ENCODE measurements at places on chromosomes 12 and 14.

DNA sequence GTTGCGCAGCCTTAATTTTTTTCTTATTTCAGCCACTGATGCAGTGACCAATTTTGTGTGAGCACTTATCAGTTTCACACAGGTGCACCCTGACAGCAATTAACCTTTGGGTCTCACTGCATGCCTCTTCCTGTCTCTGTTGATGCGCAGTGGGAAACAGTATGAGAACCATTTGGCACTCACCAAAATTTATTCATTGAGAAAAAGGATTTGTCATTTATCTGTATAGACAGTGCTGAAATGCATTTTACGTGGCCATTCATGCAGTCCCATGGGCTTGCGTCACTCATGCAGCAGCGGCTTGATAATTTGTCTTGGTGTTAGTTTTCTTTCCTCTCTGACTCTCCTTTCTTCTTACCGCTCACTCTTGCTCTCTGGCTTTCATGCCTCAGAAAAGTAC lies 157.5 kb downstream of the C12orf75 start:
- no peak for DNase-seq

DNA sequence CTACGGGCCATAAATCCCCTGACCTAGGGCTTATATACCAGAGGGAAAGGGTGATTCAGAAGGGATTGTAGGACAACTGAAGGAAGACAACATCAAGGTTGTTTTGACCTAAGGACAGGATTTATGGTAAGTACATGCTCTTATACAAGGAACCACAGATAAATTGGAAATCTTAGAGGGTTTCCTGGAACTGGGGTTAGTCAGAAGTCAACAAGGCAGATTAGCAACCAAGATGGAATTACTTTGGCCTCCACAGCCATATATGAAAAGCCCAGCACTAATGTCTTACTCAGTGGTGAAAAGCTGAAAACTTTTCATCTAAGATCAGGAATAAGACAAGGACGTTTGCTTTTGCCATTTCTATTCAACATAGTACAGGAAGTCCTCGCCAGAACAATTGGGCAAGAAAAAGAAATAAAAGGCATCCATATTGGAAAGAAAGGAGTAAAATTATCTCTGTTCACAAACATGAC lies 5.4 kb downstream of the TMBIM4 start:
- no peak for DNase-seq

DNA sequence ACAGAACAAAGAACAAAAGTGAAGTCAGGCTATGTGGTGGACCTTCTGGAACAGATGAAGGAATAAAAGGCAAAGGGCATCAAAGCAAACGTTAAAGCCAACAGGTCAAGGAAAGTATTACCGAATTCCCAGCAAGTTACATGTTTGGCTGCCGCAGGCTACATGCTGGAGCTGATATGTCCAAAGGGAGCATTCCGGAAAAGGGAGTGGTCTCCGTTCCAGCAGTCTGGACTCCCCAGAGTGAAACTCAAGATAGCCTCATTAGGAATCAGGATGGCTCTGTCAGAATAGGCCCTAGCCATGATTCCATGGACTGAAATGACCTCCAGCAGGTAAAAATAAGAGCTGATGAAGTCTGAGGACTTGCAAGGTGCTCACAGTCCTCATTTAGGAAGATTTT lies 379.8 kb upstream of the PRICKLE1 start:
- DNase-seq, result no peak

GRCh38 chr12:14962153-14962539 lies 745 bp upstream of the ARHGDIB start:
- no peak for DNase-seq

DNA sequence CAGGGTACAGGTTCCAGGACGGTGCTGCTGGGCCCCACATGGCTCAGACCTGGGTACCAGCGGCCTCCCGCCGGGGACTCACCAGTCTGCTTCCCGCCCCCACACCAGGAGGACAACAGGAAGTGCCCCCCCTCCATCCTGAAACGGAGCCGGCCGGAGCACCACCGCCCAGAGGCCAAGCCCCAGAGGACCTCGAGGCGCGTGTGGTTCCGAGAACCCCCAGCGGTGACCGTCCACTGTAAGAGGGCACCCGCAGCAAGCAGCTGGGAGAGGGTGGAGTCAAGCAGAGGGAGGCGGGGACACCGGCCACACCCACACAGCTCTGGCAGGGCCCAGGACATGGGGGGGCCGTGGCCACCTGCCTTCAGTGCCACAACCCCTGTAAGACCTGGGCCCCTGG lies 8.1 kb downstream of the C14orf180 start:
- DNase-seq, result no peak

DNA sequence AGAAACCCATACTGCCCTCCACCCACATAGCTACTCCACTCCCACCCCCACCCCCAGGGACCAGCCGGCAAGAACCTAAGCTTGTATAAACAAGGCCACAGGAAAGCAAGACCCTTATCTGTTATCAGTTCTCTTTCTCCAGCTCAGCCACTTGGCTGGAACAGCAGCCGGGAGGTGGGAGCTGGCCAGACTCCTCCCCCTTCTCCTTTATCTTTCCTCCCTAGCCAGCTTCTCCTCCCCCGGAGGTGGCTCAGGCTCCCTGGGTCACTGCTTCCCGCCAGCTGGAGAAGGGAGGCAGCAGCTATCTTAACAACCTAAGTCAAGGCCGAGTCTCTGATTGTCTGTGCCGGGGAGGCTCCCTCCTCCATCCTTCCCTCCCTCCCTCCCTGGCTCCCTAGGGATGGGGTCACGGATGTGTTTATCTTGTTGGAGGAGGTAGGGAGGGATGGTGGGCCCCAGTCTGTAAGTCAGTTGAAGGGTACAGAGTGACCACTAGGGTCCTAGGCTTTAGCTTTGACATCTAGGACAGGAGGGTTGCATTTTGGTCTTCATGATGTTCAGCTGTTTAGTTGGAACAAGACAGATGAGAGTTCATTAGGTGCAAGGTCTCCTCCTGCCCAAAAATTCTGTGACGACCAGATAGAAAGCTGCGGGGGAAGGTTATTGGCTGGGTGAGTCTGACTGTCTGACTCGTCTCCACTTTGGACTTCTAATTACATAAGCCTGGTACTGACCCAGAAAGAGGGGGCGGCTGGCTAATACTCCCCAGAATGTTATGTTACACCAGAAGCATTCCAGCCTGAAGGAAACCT lies 29.7 kb downstream of the ZFP36L1 start:
- no peak for DNase-seq

- no peak for DNase-seq
These were observed 44.8 kb upstream of the FRS2 start for GRCh38 chr12:69425417-69425816.

GRCh38 chr14:62031504-62031903 lies 269.3 kb downstream of the SNAPC1 start:
- no peak for DNase-seq

DNA sequence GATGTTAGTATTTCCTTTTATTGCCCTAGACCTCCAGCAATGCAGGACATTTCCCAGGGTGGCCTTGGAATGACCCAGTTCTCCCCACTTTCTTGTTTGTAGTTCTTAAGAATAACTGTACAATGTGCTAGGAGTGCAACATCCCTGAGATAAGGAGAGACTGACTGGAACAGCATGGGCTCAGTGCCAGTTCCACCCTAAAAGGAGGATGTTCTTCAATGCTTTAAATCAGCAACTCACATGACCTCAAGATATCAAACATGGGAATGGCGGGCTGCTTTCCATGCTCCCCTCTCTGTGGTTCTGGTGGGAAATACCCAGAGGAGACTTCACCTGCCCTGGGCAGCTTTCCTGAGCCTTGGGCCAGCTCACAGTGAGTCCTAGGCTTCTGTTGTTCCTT lies 766.9 kb upstream of the FBXO33 start:
- no peak for DNase-seq

- DNase-seq, result no peak
These were observed 266.9 kb upstream of the ATP2B1 start for GRCh38 chr12:89975574-89975973.

- no peak for DNase-seq
These were observed 42.3 kb downstream of the KSR2 start for GRCh38 chr12:117926391-117926899.

GRCh38 chr14:93712838-93713724 lies 75.2 kb downstream of the PRIMA1 start:
- DNase-seq, result no peak

- DNase-seq, result no peak
These were observed 19.6 kb downstream of the MLXIP start for GRCh38 chr12:122097927-122098756.

GRCh38 chr12:122304924-122305323 lies 38.6 kb upstream of the VPS33A start:
- DNase-seq, result no peak

GRCh38 chr12:26489908-26490307 lies 294.5 kb downstream of the SSPN start:
- no peak for DNase-seq

DNA sequence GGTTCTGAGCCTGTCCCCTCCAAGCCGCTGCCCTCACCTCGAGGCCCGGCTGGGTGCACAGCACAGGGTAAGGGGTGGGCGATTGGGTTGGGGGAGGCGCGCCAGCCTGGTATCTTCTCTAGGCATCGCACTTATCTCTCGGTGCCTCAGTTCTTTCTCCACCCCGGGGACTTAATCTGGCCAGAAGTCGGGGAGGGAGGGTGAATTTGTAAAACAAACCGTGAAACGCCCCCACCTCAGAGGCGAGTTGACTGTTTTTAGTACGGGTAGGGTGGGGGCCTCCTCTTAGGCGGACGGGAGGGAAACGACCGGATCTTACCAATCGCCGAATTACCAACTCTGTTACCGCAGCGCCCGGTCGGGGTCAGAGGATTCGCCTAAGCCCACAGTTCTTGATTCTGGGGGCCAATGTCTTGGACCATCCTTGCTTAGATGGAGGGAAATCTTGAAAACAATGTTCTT lies 1.4 kb upstream of the TBX3 start:
- DNase-seq, result no peak

DNA sequence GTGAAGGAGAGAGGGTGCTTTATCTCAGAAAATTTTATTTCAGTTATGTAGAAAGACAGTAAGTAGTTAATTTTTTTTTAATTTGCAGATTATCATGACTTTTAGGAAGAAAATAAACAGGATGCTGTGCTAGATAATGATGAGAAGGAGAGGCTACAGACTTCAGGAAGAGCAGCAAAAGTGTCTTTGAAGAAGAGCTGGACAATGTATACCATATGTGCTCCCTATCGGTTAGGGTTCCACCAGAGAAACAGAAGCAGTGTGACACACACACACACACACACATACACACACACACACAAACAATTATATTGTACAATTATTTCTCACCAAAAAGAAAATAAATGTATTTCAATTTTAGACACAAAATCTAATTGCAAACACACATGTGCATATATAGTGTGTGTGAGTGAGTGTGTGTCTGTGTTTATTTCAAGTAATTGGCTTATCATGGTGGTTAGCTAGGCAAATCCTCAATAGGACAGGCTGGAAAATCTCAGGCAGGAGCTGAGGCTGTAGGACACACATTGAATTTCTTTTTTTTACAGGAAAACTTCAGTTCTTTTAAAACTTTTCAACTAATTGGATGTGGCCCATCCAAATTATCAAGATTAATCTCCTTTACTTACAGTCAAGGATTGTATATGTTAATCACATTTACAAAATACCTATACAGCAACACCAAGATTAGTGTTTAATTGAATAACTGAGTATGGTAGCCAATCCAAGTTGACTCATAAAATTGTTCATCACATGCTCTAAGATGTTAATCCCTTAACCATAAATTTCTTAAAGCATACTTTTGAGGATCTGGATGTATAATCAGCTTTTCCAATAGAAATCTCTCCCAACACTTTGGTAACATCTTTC lies 235.8 kb upstream of the DCN start:
- no peak for DNase-seq

- DNase-seq, result peak; percentile 7
These were observed 73.0 kb downstream of the CIT start for GRCh38 chr12:119804011-119804641.

- no peak for DNase-seq
These were observed 443.2 kb upstream of the TMEM132C start for GRCh38 chr12:127823801-127824200.

DNA sequence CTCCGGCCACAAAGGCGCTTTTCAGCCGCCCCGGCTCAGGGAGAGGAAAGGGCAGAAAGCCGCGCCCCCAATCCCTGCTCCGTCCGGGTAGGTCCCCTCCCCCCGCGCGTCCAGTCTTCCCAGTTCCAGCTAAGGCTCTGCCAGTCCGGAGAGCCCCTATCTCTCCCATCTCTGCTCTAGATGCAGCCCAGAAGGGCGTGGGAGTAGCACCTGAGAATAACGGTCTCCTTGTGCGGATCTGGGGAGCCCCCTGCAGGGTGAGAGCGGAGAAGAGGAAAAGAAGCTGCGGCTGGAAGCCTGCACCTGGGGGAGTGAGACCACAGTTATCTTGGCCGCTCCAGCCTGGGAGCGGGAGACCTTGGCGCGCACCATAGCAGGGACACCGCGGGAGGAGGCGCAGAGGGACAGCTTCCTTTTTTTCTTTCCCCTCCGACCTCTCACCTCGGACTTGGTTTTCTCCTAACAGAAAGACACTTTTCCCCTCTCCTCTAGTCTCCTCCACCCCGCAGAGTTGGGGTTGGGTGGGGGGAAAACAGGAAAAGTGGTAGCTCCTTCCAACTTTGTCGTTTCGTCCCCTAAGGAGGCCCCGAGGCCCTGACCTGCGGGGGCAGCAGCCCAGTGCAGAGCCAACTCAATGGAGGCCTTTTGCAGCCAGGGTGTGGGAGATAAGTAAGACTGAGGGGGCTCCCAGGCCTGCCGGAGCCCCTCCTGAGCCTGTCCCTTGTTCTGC lies 2.4 kb downstream of the DHH start:
- DNase-seq, result peak; percentile 70

GRCh38 chr12:76152181-76152807 lies 67.8 kb upstream of the NAP1L1 start:
- DNase-seq, result peak; percentile 13

GRCh38 chr12:92603741-92604432 lies 98.9 kb upstream of the PLEKHG7 start:
- peak; percentile 23 for DNase-seq

- DNase-seq, result no peak
These were observed 78.5 kb downstream of the MAP1LC3B2 start for GRCh38 chr12:116637589-116638150.

- DNase-seq, result no peak
These were observed 46.5 kb downstream of the SINHCAF start for GRCh38 chr12:31279390-31279924.

- no peak for DNase-seq
These were observed 380.0 kb downstream of the KCNH5 start for GRCh38 chr14:62665286-62665685.

DNA sequence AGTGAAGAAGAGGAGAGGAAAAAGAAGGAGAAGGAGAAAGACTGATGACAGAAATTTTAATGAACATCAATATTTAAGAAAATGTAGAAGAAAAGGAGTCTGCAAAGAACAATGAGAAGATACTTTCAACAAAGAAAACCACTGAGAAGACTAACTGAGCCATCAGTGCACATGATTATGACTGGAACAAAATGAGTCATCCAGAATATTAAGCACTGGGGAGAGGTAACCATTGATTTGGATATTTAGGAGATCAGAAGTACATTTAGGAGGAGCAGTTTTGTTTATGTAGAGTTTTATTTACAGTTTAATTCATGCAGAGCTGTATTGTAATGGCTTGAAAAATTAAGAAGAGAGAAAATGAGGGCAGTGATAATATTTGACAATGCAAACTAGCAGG lies 159.1 kb downstream of the C12orf50 start:
- DNase-seq, result no peak

GRCh38 chr14:49218436-49219092 lies 367.6 kb downstream of the RPS29 start:
- DNase-seq, result no peak

GRCh38 chr12:58342736-58343135 lies 401.4 kb downstream of the ATP23 start:
- DNase-seq, result no peak

Data from stimulated activated CD4-positive, alpha-beta T cell treated with anti-CD3 and anti-CD28 coated beads, Interleukin-2, amount 100 ng/mL, for 24 hours (primary cell).